ENCODE measurements at places on chromosomes 1 and 21.

- DNase-seq, result peak; percentile 94
Observed at GRCh38 chr1:14259191-14259757, 339.2 kb upstream of the KAZN start.

- DNase-seq, result no peak
Observed at GRCh38 chr1:245489838-245490237, 335.1 kb downstream of the KIF26B start.

GRCh38 chr1:5910666-5911065, 81.6 kb downstream of the NPHP4 start:
- no peak for DNase-seq

- no peak for DNase-seq
Observed at GRCh38 chr1:207164086-207164485, 60.1 kb downstream of the C4BPA start.

DNA sequence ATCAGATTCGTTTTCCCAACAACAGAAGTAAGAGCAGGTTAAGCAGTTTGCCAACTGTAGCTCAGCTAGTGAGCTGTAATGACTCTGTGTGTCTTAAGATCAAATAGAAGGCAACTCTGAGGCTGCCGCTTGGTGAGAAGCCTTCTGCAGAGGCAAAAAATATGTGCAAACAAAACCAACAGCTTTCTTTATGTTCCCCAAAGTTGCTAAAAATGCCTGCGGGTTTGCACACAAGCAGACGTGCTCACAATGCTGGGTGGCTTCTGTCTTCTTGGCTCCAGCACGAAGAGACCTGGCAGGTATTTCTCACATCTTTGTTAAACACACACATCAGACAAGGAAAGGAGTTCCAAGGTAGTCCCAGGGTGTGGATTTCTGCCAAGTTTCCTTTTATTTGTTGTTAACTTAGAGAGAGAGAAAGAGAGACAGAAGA, 158.9 kb upstream of the JUN start:
- DNase-seq, result no peak

DNA sequence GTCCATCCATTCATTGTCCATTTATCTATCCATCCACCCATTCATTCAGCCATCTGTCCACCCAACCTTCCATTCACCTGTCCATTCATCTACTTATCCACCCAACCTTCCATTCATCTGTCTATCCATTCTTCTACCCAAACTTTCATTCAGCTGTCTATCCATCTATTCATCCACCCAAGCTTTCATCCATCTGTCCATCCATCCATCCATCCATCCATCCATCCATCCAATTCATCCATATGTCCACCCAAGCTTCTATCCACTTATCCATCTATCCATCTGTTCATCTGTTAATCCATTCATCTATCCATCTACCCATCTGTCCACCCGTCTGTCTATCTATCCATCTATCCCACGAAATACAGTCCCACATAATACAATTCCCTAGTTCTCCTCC, 21.6 kb upstream of the MAN1C1 start:
- no peak for DNase-seq

DNA sequence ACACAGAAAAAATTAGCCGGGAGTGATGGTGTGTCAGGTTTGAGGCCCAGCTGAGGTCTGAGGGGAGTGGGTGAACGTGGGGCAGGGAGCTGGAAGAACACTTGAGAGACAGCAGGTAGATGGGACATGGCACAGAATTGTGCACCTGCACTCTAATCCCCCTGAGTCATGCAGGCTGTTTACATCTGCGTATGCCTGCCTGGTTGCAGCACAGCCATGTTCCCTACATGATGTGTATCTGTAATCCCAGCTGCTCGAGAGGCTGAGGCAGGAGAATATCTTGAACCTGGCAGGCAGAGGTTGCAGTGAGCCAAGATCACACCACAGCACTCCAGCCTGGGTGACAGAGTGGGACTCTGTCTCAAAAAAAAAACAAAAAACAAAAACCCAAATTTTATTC, 44.8 kb downstream of the ATP5PO start:
- no peak for DNase-seq

DNA sequence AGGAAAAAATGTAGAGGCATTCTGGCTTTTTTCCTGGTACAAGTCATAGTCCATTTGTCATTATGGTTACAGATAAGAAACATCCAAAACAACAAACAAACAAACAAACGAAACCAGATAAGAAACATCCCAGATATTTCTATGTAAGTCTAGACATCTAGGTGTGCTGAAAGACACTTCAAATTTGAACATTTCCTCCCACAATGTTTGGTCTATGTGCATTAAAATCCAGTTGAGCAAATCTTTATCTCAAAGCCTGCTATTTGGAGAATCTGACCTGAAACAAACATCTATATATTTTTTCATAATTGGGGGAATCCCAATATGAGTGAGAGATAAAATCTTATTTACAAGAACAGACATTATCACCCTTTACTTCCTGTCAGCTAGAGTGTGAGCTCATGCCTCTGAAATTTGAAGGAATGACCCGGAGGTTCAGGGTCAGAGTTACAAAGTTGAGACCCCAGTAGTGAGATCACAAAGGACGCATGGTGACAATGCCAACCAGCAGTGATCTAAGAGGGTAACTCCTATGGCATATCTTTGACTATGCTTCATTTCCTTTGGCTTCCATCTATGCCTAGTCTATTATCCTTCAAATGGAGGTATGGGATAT, 182.9 kb upstream of the ATP1B1 start:
- DNase-seq, result no peak

DNA sequence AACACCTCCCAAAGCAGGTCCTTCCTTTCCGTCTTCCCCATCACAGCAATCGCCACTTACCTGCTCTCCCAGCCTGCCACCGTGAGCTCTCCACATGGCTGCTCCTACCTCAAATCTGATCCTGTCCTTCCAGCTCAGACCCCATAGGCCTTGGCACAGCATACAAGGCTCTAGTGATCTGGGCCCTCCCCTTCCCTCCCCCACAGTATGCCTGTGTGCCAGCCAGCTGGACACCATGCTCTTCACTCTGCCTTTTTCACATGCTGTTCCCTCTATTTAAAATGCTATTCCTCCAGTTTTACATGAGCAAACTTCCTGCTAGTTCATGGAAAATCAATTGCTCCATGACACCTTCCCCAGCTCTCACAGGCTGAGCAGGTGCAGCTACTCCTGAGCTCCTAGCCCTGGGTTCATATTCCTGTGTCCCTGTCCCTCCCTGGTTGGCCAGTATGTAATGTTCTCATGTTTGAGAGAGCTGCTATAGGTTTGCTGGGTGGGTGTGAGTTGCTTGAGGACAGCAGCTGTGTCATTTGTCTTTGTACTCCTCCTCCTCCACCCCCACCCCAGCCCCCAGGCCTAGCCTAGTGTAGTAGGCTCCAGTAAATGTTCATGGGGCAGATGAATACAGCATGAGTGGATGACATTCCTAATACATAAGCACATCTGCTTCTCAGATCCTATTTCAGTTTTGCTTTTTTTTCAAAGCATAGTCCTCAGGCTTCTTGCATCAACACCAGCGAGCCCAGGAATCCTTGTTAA, 6.3 kb upstream of the TNNT2 start:
- DNase-seq, result no peak

DNA sequence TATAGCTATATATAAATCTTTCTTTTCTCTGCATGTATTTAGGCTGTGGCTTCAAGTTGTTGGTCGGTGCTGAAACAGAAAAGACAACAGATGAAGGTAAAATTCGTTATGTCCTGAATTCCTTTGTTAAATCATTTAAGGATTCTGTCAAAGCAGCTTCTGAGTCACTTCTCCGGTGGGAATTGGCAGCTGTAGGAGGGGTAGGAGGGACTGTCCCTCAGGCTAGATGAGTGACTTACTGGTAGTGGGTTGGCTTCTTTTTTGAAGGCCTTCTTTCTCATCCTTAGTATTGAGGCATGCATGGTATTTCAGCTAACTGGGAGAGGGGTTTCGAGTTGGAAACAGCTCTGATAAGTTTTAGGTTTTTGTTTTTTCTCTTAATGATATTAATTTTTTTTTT, 22.1 kb upstream of the NEXN start:
- no peak for DNase-seq

DNA sequence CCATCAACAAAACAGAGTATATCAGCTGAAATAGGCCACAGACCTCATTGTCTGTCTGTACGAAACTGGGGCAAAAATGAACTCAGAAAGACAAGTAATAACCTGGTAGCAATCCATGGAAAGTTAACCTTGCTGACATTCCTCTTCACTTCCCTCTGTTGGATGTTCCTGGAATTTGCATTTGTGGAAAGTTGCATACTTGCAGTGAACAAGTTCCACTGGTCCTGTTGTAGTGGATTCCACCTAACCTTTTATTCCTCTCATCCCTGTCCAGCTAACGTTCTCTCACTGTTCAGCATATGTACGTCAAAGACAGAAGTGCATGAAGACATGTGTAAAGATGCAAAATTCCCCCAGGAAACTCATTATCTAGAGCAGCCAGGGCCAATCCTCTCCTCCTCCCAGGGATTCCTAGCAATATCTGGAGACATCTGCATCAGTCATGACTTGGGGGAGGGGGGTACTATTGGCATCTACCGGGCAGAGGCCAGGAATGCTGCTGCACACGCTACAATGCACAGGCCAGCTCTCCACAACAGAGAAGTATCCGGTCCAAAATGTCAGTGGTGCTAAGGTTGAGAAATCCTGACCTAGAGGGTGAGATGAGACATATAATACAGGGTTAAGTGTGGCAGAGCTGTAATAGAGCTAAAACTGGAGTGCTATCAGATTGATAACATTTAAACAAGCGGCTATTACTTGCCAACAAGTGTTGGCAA, 8.2 kb downstream of the LPAR3 start:
- no peak for DNase-seq

GRCh38 chr1:165501970-165502348, 41.8 kb upstream of the LRRC52 start:
- DNase-seq, result no peak

DNA sequence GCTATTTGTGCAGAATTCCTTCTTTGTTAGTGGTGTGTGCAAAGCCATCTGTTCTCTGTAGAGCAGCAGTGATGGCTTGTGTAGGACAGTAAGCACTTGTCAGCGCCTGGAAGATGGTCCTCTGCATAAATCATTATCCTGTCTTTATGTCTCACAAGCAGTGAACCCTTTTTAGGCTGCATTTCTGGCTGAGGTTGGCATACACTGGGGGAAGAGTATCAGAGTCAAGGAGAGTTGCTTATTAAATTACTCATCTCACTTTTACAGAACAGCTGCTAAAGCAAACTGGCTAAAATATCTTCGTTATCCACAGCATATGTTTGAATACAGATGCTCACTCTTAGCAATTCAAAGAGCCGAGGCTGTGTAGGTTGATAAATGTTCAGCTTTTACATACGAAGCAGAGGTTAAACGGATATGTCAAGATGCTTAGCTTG, 54.6 kb upstream of the NCAM2 start:
- no peak for DNase-seq

DNA sequence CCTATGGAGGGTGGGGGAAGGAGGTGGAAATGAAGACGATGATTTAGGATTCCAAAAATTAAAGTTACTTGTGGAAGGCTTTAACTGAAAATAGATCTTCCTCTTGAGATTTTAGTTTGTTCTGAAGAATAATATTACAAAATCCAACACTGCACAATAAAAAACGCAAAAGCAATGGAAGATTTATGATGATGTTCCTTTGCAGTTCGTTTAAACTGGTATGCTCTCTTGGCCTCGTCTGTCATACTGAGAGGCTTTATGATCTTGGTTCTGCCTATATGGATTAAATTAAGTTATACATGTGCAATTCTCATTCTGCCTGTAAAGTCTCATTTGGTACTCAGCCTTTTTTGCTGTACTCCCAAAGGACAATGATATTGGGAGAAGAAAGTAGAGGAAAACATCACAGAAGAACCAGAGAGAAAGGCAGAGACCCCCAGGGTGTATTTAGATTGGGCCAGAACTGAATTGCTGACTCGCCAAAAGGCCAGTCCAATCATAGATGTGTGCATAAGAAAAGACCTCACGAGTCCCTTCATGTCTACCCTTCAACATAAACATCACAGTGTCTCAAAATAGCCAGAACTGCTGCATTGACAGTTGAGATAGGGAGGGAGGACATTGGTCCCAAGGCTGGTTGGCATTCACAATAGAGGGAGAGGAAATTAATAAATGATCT, 188.6 kb downstream of the GREM2 start:
- no peak for DNase-seq

DNA sequence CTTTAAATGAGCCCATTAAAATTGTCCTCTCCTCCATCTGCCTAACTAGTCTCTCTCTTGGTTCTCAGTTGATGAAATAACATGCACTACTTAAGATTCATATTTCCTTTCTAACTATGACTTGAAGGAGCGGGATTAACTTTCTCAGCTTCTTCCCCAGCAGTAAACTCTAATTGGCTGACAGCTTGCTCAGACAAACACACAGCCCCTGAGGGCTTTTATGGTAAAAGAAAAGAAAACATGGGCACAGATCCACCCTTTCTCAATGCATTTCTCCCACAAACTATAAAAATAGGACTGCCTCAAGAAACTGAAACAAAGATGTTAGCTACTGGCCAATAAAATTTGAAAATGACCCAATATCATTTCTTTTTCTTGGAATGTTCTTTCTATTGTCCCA, 703.1 kb downstream of the ADGRL2 start:
- DNase-seq, result no peak

DNA sequence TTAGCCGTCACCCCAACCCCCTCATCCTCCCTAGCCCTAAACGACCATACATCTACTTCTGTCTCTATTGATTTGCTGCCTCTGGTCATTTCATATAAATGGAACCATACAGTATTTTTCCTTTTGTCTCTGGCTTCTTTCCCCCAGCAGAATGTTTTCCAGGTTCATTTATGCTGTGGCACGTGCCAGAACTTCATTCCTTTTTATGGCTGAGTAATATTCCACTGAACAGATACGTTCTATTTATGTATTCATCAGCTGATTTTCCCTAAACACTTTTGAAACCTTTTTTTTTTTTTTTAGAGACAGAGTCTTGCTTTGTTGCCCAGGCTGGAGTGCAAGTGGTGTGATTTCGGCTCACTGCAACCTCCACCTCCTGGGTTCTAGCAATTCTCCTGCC, 181.1 kb downstream of the CAMTA1 start:
- no peak for DNase-seq

- no peak for DNase-seq
Observed at GRCh38 chr1:15012822-15013221, 140.7 kb upstream of the TMEM51 start.

- DNase-seq, result no peak
Observed at GRCh38 chr1:1449099-1449739, at the start of gene ATAD3C. Gene ATAD3C, plus strand, starts transcription at chr1:1449689. Its CDS starts 995 bp downstream, at chr1:1450684.

DNA sequence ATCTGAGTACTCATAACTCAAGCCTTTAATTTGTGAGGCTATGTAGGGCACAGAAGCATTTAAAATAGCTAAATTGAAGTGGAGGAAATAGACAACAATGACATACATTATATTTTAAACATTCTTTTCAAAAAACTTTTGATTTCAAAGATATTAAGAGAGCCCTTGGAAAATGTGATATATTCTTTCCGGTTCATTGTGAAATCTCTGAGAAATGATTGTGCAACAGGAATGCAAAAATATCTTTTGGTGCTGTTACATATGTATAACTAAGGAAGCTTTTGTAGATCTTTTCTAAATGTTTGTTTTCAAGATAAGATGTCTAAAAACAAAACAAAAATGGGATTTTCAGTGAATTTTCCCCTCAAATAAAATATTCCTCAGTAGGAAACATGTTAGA, 185.2 kb downstream of the LEPR start:
- DNase-seq, result no peak
